ENCODE measurements at places on chromosomes 1 and 21.

GRCh38 chr1:21961337-21961736 is 15.5 kb upstream of the CELA3B start:
- no peak for DNase-seq

GRCh38 chr1:3022976-3023375 is 1.7 kb downstream of the ACTRT2 start:
- no peak for DNase-seq

- no peak for DNase-seq
Observed at GRCh38 chr21:42790520-42791065, 88.7 kb downstream of the WDR4 start.

GRCh38 chr1:113692824-113693431 is 66.4 kb downstream of the PHTF1 start:
- no peak for DNase-seq

GRCh38 chr1:230568676-230569075 is 73.6 kb upstream of the COG2 start:
- DNase-seq, result no peak

DNA sequence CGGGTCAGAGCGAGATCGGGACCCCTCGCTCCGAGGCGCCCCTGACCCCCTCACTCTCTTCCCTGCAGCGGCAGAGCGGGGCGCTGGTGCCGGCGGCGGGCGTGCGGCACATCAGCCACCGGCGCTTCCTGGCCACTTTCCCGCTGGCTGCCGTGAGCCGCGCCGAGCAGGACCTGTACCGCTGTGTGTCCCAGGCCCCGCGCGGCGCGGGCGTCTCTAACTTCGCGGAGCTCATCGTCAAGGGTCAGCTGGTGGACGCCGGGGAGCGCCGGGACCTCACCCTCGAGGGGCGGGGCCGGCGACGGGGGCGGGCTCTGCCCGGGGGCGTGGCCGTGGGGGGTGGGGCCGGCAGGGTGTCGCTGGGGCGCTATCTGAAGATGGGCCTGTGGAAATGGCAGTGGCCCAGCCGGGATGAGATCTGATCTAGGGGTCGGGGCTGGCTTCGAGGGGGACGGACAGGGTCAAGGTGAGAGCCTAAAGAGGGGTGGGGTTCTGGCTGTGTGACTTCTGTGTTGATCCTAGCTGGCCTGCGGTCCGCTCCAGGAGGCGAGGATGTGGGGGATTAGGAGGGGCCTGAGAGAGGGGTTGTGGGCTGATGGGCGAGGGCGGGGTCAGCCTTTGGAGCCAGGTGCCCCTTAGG is 23.6 kb downstream of the PTPRU start:
- DNase-seq, result no peak

DNA sequence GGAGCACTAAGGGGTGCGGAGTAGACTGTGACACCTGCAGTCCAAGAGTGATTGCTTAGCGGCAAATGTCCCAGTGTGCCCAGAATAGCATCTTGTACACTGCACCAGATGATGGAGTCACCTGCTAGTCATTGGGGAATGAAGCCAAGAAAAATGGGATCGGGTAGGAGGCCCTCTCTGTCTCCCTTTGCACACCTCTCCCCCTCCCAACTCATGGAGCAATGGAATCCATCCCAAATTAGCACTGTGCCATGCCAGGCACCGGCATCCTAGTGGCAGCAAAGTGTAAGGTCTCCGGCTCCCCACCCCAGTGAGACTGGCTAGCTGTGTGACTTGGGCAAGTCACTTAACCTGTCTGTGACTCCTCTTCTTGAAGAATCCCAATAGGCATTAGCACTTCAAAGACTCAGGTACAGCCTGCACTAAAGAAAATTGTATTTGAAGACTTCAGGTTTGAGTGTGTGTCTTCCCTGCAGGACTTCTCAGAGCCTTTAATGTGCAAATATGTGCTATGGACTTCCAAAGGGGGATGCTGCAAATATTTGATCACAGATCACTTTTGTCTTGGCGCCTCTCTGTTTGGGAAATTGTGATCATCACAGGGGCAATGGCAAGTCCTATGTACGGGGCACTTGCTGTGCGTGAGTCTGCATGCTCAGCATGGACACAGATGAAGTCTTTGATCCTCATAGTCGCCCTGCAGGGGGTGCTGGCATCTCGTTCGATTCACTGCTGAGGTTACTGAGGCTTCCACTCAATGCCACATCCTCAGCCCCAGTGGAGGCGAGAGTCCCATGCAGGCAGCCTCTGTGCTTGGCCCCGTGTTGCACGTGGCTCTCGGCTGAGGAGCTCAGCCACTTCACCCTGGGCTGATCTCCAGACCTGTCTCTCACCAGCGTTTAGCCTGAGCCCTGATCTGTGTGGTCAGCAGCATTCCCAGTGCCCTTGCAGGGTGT is 272.9 kb upstream of the C1orf174 start:
- peak; percentile 3 for DNase-seq

Measured in urothelium cell line (cell line).